GM04504 (cell line): ENCODE measurements at places on chromosomes 13 and 19.
A peak's percentile ranks its signal among the peaks of the same experiment; 100 is the strongest.

DNA sequence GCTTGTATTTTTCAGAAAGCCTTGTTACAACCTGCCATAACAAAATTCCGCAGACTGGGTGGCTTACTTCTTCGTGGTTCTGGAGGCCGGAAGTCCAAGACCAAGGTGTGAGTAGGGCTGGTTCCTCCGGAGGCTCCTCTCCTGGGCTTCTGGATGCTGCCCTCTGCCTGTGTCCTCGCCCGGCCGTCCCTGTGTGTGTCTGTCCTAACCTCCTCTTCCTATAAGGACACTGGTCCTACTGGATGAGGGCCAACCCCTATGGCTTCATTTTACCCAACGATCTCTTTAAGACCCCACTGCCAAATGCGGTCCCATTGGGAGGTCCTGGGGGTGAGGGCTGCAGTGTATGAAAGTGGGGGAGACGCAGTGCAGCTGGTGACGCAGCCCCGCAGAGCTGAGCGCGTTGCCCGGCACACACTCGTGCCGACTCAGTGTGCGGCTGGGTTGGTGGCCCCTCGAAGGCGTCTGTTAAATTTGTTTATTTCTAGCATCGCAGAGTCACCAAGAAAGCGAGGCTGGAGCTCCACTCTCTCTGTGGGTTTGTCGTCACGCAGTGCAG, 116.7 kb downstream of the SOX1 start:
- no peak for DNase-seq

DNA sequence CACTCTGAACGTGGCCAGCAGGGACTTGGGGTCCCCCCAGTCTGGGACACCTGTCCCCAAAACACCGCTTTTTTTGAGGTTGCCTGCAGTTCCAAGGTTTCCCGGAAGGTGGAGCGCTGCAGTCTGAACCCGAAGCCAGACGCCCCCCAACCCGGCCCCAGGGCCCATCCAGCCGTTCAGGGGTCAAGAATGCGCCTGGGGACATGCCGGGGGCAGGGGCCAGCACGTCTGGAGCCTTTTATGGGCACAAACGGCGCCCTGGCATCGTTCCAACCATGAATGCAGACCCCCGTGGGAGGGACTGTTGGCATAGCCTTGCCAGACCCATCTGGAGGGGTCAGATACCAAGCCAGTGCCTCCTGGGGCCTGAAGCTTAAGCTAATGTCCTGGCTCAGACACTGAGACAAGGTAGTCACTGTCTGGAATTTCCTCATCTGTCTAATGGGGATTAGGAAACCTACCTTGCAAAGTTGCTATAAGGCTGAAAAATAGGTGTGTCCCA, 6.9 kb downstream of the S1PR5 start:
- DNase-seq: no peak

DNA sequence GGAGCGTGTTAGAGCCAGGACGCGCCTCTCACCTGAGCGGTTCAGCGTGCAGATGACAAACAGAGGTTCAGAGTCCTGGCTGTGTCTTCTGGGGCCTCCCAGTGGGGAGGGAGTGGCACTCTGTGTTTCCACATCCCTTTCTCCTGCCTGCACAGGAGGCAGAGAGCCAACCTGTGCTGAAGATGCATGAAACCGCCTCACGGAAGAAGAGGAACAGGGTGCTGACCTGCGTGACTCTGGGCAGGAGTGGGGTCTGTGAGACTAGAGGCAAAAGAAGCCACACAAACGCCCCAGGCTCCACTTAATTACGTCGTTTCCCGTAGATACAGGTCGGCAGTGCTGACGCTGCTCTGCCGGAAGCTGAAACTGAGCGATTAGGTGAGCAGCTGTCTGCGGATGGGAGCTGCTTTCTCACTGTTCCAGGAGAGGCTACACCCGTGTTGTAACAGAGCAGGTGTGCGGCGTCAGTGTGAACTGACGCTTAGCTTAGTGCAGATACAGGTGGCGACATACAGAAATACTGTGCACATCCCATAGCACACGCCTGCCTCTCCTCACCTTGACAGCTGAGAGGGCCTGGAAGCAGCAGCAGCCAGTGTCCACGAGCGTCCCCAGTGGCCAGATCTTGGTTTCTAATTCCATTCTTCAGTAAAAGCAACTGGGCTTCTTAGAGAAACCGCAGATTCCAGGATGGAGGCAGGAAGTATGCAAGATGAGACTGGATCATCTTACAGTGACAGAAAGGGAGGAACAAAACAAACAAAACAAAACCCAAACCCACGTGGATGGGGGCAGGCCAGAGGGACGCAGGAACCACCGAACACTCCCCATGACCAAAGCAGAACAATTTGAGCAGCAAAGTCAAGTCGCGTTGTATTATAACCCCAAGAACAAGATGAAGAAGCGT, 37.7 kb upstream of the MCF2L start:
- peak; percentile 32 for DNase-seq

GRCh38 chr19:3660493-3661219, 34.1 kb upstream of the CACTIN start:
- DNase-seq: no peak
